Immature natural killer cell (primary cell): ENCODE measurements at places on chromosomes 6 and 20.

DNA sequence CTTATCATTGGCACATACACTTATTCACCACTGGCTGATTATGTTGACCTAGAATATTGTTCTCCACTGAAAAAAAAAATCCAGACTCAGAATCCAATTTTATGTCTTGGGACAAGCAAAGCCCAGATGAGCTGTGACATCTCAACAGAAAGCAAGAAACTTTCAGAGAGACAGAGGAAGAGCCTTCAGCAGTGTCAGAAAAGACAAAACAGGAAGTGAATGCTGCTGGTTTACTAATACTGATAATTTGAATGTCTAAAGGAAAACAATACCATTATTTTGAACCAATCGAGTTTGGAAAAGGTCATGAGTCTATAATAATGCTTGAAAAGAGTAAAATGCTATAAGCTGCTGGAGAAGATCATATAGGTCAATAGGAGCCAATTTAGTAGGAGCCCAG, 179.8 kb upstream of the RIMS1 start:
- DNase-seq, result no peak

DNA sequence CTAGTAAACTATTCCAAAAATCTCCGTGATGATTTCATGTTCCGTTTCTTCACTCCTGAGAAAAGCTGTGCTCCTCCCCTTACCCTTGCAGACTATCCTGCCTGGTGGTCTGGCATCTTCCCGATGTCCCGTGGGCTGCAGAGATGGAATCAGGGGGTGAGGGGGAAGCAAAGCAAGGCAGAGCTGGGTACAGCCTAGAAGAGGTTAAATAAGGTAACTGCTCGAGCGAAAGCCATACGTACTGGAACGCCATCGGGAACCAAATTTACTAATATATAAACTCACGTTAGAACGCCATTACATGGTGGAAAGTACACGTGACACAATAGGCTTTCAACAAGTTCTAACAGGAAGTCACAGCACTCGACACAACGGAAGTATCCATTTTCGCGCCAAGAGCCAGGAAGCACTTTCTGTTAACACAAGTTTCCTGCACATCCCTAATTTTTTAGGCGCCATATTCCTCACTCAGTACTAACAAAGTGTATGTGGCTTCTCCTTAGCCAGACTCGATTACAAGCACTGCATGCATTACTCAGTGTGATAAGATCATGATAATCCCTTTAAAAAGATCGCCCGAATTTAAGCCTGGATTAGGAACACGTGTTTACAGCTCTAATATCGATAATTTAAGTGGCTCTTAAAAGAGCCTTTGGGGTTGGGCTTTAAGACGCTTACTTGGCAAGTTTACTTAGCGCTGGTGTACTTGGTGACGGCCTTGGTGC, 101.6 kb upstream of the PRSS16 start:
- DNase-seq, result peak; percentile 80

DNA sequence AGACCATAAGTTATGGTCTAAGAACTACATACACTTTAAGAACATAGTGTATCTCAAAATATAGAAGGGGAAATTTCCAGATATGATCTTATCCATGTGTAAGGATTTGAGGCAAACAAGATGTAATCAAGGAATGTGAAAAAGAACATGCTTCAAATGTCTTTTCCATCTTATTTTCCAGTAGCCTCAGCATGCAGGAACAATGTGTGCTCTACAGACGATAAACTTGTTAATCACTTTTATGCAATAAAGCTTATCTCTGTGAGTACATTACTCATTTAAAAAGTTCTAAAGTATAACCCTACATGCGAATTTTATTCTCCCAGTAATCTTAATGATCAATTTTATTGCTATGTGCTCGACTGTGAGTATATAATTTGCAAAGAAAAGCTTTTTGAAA, 185.2 kb downstream of the ALDH8A1 start:
- DNase-seq, result no peak

GRCh38 chr6:39794231-39794630, 2.1 kb downstream of the DAAM2 start:
- no peak for DNase-seq

GRCh38 chr6:18260448-18261106, 3.8 kb downstream of the DEK start:
- DNase-seq, result peak; percentile 34

- DNase-seq, result no peak
These were observed 567.3 kb upstream of the BTBD3 start for GRCh38 chr20:11350126-11351005.

DNA sequence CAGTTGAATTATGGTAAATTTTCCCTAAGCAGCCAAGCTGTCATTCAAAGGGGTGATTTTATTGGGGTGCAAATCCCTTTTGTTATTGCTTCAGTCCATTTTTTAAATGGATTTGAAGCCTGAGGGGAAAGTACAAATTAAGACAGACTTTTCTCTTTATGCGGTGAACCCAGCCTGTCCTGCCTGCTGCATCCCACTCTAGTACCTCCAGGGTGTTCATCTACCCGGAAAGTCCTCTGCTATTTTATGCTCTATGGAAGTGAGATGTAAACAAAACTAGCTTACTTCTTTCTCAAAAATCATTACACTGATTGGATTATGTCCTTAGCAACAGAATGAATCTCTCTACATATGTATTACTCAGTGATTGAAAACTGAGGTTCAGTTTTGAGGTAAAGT, 1088.9 kb upstream of the CITED2 start:
- DNase-seq, result no peak

- DNase-seq, result no peak
These were observed 87.1 kb upstream of the GJE1 start for GRCh38 chr6:142045380-142046278.

DNA sequence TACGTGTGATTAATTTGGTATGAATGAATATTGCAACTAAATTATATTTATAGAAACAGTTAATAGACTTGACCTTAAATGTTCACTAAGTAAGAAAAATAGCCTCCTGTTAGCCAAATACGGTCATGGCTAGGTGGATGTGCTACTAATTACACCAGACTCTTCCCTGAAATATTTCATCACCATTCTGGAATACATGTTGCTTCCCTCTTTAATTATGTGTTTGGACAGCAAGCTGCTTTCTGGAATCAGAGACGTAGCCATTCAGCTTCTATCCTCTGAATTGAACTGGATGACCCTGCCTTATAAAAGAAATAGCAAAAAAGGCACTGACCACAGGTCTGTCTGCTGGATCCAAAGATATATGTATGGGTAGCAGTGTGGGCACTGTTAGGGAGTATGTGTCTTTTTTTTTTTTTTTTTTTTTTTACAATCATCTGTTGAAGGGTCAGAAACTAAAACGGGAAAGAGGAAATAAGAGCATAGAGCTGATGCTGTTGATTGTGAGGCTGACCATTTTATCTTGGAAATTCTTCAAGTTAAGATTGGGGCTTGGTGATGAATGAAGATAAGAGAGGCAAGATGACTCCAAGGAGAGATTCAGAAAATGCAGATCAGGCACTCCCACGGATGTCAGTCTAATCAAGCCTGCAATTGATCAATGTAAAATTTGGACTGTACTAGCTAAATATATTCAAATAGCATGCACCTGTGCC, 283.2 kb upstream of the HSF2 start:
- no peak for DNase-seq

DNA sequence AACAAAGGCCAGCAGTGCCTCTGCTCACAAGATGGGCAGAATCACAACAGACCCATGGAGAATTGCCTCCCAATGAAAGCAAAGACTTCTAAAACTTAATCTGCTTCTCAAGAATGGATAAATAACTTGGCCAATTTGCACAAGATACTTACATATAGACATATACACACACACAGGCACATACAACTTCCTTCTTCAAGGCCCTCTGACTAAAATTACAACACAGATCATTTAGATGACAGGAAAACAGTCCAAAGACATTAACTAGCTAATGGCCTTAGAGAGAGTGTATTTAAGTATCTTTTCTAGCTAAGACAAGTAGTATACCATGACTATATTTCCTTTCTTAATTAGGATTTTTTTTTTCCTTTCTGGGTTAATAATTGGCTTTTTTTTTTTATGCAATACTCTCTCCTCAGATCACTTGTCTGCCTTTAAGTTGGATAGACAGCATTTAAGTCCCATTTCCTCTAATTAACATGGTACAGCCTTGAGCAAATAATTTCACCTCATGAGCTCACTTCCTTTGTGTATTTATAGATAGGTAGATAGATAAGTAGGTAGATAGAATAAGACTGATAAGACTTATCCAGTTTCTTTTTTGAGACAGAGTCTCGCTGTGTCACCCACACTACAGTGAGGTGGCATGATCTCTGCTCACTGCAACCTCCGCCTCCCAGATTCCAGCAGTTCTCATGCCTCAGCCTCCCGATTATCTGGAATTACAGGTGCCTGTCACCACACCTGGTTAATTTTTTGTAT, 70.0 kb downstream of the NRSN1 start:
- no peak for DNase-seq

DNA sequence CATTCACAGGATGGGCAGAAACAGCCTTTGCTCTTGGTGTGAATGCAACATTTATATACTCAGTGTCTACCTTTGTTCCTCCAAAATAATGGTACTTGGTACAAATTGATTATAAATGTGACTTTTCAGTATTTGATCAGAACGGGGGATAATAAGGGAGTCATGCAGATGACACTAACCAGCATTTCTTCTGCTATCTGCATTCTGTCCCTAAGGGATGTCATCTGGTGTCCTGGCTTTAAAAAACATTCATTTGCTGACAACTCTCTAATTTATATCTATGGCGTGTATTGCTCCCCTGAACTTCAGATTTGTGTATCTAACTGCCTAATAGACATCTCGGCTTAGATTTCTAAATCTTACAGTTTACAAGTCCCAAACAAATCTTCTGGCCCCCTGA, 76.4 kb upstream of the FLRT3 start:
- no peak for DNase-seq

GRCh38 chr6:51203504-51203903, 384.8 kb downstream of the TFAP2B start:
- DNase-seq, result no peak

- DNase-seq, result peak; percentile 15
These were observed 33.6 kb upstream of the RIPOR2 start for GRCh38 chr6:24969343-24969860.

DNA sequence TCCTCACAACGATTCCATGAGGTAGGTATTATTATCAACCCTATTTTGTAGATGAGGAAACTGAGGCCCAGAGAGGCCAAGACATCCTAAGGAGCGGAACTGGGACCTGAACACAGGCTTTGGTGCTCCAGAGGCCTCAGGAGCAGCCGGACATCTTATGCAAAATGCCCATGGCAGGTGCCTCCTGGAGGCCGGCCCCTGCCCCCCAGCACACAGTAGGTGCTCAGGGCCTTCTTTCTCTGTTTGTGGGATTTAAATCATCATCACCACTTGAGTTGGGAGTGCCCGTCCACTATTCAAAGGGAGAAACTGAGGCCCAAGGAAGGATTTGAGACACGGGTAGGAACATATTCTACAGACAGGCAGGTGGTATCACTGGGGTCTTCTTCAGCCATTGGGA, 41.2 kb downstream of the CEBPB start:
- DNase-seq, result no peak

- no peak for DNase-seq
These were observed 88.1 kb downstream of the AKAP7 start for GRCh38 chr6:131223416-131223815.

DNA sequence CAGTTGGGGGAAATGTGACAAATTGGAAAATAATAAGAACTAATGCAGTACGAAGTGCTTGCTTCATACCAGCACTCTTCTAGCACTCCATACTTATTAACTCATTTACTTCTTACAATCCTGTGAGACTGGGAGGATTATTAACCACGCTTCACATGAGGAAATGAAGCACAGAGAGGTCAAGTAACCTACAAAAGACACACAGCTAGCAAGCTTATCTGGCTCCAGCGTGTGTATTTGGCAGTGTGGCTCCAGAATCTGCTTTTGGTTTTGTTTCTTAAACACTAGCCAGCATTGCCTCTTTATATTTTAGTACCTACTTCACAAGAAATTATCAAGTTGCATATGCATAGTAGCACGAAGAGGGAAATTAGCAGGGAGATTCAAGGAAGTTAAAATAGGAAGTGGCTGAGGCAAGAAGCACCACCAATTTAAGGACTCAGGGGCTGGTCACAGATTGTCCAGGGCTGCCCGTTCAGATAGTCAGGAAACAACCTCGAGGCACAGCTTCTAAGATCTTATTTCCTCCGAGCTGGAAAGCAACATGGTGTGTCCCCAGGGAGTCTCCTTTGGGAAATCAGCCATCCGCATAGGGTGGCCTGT, 302.7 kb upstream of the PRDM1 start:
- no peak for DNase-seq

DNA sequence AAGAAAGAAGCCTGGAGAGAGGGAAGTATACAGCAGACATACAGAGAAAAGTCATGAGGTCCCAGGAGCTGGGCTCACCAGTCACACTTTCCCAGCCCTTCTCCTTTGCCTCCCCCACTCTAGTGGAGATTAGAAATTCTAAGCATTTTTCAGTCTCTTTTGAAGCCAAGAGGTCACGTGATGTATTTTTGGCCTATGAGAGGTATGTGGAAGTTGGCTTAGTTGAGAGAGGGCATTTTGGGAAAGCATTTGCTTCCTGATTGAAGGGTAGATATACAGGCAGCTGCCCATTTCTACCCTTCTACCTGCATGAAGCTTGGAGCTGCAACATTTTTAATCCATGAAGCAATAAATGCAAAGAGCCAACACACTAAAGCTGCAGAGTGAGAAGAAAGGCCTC, 106.0 kb upstream of the TNFAIP3 start:
- DNase-seq, result no peak

DNA sequence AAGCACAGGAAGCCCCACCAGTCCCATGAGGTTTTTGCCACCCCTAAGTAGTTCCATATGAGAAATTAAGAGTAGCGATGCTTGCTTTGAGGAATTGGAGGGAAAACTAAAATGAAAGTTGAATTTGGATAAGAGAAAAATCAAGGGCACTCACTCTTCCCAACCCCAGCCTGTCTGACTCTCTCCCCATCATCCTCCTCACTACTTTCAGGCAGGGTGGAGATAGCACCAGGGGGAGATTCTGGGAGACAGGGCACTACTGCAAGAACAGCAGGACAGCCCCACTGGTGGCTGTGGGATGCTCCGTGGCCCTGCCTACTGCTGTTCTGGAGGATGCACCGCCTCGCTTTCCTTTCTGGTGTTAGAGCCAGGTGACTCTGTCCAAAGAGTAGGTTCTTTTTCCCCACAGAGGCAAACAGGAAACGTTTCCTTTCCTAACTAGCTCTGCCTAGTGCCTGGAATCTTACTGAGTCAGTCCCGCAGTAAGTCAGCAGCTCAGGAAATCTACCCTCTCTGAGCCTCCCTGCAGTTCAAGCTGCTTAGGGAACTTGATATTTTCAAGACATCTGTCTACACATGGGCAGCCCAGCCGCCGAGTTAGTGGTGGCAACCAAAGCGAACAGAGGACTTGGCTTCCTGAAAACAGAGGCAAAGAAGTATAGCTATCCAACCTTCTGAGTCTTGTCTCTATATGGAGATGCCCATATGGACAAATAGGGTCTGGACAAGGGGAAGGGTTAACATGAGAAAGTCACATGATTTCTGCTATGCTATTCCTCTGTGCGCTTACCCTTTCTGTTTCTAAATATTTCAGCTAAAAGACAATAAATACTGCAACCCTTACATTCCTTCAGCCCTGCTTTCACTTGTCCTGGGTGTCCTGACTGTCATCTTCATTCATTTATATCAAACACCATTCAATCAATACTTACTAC, 11.4 kb downstream of the HLA-E start:
- no peak for DNase-seq
